ENCODE measurements at places on chromosomes 12 and 14.

DNA sequence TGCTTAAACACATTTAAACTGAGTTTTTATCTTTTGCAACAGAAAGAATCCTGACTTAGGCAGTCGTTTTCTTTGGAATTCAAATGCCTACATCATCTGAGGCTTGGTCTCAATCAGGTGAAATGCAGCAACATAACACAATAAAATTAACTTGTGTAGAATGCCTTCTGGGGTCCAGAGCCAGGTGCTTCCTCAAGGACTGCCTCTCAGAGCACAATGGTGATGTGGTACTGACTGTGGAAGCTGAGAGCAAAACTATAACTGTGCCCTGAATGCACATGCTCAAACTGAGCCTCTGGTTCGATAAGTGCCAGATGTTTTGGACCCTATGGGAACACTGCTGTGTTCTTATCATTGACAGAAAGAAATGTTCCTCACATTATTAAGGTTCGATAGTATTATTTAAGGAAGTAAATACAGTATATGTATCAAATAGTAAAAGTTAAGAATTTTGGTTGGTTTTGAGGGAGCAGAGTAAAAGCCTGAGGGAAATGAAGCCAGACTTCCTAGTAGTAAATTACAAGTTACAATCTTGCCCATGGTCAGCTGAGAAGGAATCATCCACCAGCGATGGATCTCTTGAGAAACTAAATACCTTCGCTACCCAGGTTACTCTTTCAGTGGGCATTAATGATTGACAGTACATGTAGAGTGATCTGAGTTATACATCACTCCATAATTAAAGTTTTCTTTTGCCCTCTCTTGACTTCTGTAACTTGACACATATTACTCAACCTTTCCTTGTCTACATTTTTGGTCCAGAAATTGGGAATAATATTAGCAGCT lies 122.9 kb upstream of the ATP2B1 start:
- DNase-seq: no peak

DNA sequence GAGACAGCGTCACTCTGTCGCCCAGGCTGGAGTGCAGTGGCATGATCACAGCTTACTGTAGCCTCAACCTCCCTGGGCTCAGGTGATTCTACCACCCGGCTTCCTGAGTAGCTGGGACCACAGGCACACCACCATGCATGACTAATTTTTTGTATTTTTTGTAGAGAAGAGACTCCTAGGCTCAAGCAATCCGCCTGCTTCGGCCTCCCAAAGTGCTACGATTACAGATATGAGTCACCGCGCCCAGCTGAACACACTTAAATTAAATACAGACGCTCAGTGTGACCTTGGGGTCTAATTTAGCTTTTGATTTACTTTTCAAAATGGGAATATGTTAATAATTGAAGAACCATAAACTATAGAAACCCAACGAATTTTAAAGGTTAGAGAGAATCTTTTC lies 77.2 kb downstream of the C2CD5 start:
- DNase-seq: no peak

GRCh38 chr12:58500399-58500798 lies 419.9 kb downstream of the LRIG3 start:
- DNase-seq: no peak

DNA sequence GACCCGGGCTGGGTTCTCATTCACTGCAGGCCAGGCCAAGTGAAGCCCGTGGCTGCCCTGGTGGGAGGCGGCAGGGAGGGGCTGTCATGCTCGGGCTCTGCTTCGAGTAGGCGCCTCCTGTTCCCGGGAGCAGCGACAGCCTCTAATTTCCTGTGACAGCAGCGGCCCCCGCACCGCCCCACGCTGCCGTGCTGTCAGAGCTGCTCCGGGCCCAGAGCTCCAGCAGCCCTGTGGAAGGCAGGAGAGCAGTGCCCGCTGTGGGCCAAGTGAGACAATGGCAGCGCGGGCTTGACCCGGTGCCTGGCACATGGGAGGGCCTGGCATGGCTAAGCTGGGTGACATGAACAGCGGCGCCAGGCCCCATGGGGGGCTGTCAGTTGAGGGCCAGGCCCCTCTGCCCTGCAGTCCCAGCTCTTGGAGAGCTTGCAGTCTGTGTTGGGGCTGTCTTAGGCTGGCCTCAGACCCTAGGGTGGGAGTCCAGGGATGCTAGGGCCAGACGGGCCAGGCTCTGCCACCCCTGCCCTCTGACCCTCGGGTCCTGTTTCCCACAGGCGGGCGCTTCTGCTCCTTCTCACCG lies 5.1 kb downstream of the TRMT61A start:
- no peak for DNase-seq

GRCh38 chr12:65171870-65172269 lies 2.5 kb downstream of the LEMD3 start:
- no peak for DNase-seq

DNA sequence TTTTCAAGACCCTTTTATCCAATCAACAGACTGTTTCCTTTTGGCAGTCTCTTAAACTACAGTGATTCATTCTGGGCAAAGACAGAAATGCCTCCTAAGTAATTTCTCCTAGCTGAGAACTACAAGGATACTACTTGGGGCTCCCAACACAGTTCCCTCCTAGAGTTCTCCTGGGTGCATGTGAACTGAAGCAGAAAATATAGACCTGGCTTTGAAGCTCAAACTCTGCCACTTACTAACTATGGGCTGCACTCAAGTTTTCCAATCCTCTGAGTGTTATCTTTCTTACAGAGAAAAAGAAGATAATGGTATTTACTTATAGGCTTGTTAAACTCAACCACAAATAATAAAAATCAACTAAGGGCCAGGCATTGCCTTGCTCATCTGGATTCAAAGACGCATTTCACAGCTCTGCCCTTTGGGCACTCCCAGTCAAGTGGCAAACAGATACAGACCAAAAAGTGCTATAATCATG lies 97.6 kb downstream of the EFCAB11 start:
- no peak for DNase-seq

DNA sequence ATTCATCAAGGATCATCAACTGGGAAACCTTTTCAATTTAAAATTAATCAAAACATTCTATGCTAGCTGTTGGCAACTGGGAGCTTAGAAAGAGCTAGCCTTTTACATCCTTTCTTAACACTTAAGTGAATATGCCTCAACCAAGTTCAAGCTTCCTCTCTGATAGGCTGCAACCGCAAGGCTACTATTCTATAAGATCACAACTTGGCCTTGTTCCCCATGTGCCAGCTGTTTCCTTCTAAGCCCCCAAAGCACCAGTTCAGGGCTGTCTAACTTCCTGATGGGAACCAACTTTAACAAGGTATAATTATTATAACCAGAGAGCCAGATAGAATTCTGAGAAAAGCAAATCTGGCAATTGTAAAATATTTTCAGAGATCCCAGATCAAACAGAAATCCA lies 37.0 kb downstream of the KCNC2 start:
- DNase-seq: no peak

- DNase-seq: no peak
Observed at GRCh38 chr12:108401964-108402363, 62.9 kb upstream of the CMKLR1 start.

- no peak for DNase-seq
Observed at GRCh38 chr12:127628645-127629044, 638.3 kb upstream of the TMEM132C start.

- DNase-seq: no peak
Observed at GRCh38 chr12:52975204-52975603, 26.3 kb downstream of the KRT18 start.

GRCh38 chr12:43009846-43010240 lies 420.3 kb upstream of the PRICKLE1 start:
- no peak for DNase-seq

DNA sequence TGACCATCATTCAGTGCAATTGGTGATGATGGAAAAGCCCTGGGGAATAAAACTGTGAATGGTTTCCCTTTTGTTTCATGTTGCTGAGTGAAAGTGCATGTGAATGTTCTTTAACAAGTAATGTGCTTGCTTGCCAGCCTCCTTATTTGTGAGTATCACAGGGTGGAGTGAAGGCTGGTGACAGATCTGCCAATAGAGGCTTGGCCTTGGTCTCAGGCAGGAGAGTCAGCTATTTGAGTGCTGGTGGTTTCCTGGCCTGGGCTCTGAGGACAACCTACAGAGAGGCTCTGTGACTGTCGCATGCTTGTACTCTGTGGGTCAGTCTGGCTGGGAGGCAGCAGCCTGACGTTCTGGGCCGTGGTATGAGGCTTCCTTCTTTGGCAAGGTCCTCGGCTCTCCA lies 20.7 kb downstream of the KRT85 start:
- no peak for DNase-seq

DNA sequence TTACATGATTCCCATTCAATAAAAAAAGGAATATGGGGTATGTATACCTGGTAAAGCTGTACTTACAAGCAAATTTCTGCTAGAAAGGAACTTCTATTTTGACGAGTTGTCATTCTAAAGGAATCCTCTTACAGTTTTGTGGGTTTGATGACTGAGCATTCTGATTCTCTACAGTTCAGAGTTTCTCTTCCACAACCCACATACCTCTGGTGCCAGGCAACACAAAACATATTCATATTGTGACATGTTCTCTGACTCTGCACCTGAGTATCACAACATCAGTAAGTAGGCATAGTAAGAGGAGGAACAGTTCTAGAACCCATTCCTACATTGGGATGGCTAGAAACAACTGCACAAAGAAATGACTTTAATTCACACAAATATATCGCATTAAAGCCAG lies 636.6 kb downstream of the MED13L start:
- DNase-seq: no peak

DNA sequence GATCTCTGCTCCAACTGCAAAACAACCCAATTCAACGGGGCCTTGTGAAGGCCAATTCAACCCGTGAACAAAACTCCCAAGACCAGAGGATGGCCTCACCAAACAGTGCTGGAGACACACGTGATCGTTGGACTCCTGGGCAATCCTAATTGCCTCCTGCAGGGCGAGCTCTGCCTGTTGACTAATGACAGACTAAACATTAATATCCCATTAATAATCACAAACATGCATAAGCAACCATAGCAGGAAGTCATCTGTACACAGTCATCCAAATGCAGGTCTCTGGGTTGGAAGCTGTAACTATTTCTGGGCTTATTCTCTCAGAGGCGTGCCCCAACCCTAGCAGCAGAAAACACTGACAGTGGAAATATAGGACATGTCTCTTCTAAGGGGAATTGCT lies 21.0 kb downstream of the ANAPC5 start:
- no peak for DNase-seq

DNA sequence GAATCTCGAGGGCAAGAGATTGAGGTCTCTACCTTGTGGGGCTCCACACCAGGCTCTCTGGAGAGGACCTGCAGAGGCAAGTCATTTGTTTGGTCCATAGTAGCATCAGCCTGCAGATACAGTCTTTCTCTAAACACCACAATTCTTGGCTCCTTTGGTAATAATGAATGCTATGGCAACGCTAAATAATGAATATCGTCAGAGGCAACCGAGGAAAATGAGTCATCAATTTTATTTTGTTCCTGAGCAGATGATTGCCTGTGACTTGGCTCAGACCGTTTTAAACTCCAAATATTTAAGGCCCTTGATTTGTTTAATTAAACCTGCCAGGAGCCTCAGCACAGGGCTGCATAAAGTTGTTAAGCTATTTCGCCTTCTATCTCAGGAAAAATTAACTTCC lies 924.1 kb upstream of the TMEM132C start:
- no peak for DNase-seq

- no peak for DNase-seq
Observed at GRCh38 chr12:12686472-12686871, 9.5 kb downstream of the GPR19 start.

- DNase-seq: no peak
Observed at GRCh38 chr12:6745741-6746525, 7.0 kb downstream of the MLF2 start.

DNA sequence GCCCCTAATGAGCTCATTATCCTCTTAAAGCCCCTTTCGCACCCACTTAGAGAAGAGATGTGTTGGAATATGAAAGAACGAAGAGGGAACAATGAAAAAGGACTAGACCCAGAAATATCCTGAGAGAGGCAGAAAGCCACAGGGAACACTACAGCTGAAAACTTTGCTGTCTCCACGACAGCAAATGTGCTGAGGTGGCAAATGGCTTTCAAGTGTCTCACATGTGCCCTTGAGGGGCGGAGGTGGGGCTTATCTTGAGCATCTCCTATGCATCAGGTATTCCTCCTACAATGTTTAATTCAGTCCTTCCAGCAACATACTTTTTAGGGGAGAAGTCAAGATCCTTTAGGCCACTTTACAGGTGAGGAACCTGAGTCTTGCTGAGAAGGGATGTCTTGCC lies 62.9 kb downstream of the WSCD2 start:
- DNase-seq: peak; percentile 89

- DNase-seq: no peak
Observed at GRCh38 chr12:92558215-92558773, 144.5 kb upstream of the PLEKHG7 start.

- no peak for DNase-seq
Observed at GRCh38 chr14:24566318-24566717, 9.7 kb downstream of the CTSG start.

DNA sequence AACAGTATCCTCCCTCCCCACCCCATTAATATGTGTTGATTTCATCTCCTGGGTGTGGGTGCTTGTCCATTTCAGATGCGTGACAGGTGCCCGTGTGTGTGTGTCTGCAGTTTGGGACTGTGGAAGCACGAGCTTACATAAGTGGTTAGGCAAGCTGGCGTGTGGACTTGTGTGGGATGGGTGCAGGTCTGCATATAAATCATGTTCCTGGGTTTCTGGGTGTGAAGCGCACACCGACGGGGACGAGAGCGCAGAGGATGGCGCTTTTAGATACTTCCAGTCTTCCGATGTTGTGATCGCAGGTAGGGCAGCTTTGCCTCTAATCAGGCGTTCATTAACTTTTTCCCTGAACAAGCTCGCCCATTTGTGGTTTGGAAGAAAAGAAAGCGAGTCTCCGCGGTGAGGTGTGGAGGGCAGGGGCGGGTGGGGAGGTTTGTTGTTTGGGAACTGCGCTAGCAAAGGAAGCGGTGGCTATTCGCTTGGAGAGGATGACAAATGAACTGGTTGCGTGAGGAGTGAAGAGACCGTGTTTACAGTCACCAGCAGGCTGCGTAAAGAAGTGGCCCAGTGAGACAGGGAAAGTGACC lies 865 bp downstream of the RGS6 start:
- peak; percentile 9 for DNase-seq

DNA sequence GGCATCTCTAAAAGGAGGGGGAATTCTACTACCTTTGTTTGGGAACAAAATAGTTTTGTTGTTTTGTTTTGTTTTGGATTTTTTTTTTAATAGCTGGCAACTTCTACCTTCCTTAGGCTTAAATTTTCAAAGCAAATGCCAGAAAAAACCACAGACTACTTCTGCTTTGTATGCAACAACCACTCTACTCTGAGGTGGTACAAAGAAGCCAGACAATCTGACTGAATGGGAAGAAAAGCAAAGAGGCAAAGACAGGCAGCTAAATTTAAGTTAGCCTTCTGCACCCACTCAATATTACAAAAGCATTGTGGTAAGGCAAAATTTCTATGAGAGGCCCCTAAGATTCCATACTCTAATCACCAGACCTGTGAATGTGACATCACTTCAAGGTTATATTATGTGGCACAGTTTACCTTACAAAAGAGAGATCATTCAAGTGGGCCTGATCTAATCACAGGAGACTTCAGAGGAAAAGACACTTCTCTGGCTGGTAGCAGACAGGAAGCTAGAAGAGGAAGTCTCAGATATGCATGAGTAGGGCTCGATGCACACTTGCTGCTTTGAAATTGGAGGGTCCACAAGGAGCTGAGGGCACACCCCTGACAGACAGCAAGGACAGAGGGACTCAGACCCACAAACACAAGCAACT lies 566.6 kb downstream of the RPS29 start:
- no peak for DNase-seq

GRCh38 chr14:50230701-50231474 lies 490 bp downstream of the SOS2 start:
- no peak for DNase-seq

All from NCI-H187 (cell line).